ENCODE measurements at places on chromosomes 5 and 9.
A peak's percentile ranks its signal among the peaks of the same experiment; 100 is the strongest.

GRCh38 chr5:126009566-126009965 lies 413.6 kb upstream of the GRAMD2B start:
- DNase-seq: no peak

DNA sequence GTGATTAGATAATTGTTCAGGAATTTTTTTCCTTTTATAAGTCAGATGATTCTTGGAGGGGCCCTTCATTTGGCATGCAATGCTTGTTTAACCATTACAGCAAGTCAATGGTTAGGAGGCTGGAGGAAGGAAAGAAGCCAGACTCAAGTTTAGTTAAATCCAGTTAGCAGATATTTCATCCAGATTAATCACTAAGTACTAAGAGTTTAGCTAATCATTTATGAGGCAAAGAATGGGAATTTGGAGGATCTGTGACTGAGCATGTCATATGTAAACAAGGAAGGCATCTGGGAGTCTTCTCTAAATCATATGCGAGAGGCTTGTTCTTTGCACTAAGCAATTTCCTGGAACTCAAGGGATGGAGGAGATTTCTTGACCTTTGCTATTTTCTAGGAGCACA lies 145.3 kb upstream of the SGCD start:
- DNase-seq: no peak

- no peak for DNase-seq
These were observed 221.3 kb downstream of the TRIM36 start for GRCh38 chr5:114948363-114948762.

DNA sequence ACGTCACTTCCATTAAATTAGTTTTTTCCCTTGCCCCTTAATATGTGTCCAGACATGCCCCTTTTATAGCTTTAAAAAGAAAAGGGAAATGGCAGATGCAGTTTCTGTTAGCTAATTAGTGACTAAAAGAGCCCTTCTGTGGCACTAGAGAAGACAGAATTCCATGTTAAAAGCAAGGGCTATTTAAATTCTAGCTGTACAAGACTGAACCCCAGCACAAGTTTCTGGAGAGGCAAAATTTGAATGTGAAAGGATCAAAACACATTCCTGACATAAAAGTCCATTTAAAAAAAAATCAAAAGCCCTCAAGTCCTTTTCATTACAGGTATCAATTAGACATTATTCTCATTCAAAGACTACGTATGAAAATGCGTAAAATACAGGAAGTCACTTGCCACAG lies 78.7 kb downstream of the HAPLN1 start:
- no peak for DNase-seq

GRCh38 chr9:33403941-33404787 lies 1.8 kb upstream of the AQP7 start:
- no peak for DNase-seq

- no peak for DNase-seq
These were observed 9.9 kb downstream of the CAMK4 start for GRCh38 chr5:111234125-111234524.

- no peak for DNase-seq
These were observed 61.4 kb downstream of the PCDH1 start for GRCh38 chr5:141816598-141817399.

DNA sequence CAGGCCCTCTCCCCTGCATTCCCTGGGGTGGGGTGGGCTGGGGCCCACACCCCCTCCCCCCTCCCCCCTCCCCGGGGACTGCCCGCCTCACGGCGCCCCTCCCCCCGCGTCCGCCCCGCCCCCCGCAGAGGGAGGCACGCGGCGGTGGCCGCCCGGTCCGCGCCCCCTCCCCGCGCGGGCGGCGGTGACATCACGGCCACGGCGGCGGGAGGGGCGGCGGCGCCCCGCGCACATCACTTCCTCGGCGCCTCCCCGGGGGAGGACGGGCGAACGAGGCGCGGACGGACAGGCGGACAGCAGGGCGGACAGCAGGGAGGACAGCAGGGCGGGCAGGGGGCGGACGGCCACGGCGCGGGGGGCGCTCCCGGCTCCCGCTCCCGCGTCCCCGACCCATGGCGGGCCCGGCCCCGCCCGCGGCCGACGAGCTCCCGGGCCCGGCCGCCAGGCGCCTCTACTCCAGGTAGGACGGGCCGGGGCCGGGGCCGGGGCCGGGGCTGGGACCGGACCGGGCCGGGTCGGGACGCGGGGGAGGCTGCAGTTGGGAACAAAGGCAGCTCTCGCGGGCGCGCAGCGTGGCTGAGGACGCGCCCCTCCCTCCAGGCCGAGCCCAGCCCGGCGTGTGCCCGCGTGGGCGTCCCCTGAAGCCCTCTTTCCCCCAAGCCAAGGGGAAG lies at the start of gene GPSM1:
GPSM1 (plus strand) TSS at position 236 of the 671 bp plus-strand sequence; CDS start at position 393, 157 bp downstream.
- peak; percentile 52 for DNase-seq

DNA sequence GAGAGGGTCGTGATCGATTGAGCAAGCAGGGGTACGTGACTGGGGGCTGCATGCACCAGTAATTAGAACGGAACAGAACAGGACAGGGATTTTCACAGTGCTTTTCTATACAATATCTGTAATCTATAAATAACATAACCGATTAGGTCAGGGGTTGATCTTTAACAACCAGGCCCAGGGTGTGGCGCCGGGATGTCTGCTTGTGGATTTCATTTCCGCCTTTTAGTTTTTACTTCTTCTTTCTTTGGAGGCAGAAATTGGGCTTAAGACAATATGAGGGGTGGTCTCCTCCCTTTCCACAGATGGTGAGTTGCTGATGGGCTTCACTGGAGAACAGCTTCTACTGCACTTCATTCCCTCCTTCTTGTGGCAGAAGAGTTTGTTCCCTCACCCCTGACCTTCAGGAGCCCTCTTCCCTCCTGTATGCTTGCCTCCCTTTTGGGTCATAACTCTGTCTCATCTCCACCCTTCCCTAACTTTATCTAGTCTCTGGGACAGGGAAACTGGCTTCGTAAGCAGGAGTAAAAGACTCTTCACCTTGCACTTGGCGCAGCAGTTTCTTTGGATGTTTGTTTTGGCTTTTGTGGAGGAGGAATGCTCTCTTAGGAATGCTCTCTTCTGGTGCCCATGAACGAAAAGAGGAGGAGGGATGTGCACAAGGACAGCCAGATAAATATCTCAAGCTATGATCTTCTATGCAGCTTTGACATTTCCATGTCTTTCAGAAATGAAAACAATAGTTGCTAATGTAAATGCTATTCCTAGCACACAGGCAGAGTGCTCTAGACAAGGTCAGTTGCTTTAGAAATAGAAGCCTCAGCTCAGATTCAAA lies 139.8 kb upstream of the RPS23 start:
- DNase-seq: no peak

DNA sequence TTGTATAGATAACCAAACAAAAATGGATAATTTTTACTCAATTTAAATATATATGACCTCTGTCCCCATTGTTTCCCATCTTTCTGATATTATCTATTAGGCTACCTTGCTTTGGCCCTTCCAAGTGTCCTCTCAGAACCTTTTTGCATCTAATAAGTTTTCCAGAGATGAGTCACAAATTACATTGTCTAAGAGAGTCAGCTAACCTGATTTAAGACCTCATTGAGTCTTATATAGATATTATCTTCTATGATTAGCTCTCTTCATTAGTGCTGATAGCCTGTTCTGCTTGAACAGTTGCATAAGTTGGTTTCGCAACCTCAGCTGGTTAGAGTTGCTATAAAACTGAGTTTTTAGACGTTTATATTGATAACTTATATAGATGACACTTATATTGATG lies 623.1 kb downstream of the LRRC70 start:
- no peak for DNase-seq

DNA sequence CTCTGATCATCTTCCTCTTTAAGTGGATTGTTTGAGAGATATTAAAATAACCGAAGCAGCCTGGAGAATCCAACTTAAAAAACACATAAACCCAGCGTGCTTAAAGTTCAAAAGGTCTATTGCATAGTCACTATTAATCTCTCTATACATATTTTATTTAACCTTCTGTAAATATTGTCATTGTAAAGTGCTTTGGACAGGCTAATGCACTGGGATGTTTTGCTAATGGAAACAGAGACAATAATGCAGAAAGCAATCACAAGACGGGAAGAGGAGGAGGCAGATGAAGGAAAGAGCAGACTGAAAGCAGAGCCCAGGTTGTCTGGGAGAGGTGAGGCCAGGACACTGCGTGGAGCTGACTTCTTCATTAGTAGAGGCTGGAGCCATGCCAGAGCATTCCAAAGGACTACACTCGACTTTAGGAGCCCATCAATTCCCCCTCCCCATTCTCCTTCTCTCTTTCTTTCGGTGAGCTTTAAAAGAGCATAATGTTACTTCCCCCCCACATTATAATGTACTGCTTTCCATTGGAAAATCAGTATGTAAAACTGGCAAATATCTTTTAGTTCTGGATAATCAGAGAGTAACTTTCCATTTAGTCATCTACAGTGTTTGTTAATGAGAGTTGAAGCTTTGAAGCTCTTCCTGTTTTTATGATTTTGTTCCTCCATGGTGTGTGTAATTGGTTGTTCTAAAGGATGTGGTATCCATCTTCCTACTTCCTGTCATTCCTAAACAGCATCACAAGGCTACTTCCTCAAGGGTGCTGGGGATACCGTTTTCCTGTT lies 307.3 kb upstream of the MPDZ start:
- DNase-seq: no peak

Measured in B cell (primary cell).